A549 treated with CpdA at 1 μM for 4 hours (cell line): ENCODE measurements at places on chromosomes 6 and 20. TPM values are rescaled to one million over a fixed set of nuclear protein-coding genes. Genes with fewer than 3 reads are reported as not detected.

Gene GZF1
- 7.8 to 11.6 TPM (median 9.5 TPM) in 5 replicates for total RNA-seq

Gene NKAIN2
- not detected in 5 replicates for total RNA-seq

Gene RAD21L1
- total RNA-seq = not detected in 5 replicates

Gene ENPP4
- 0.22 to 0.34 TPM (median 0.25 TPM) in 5 replicates for total RNA-seq

Gene PLTP
- total RNA-seq = 1.7 to 2.4 TPM (median 2.0 TPM) in 5 replicates

Gene ELOVL2
- total RNA-seq = 6.6 to 7.5 TPM (median 6.9 TPM) in 5 replicates

Gene HLA-DPA1
- not detected in 5 replicates for total RNA-seq

Gene DEFB132
- not detected in 5 replicates for total RNA-seq

Gene DDX43
- not detected in 5 replicates for total RNA-seq
